ENCODE measurements at places on chromosomes 2 and 18.
A peak's percentile ranks its signal among the peaks of the same experiment; 100 is the strongest.

GRCh38 chr2:172412984-172413492 lies 14.3 kb upstream of the ITGA6 start:
- DNase-seq = no peak

- no peak for DNase-seq
Observed at GRCh38 chr2:16417726-16418125, 247.9 kb downstream of the CYRIA start.

GRCh38 chr2:236081171-236081570 lies 87.0 kb downstream of the GBX2 start:
- DNase-seq = peak; percentile 2

DNA sequence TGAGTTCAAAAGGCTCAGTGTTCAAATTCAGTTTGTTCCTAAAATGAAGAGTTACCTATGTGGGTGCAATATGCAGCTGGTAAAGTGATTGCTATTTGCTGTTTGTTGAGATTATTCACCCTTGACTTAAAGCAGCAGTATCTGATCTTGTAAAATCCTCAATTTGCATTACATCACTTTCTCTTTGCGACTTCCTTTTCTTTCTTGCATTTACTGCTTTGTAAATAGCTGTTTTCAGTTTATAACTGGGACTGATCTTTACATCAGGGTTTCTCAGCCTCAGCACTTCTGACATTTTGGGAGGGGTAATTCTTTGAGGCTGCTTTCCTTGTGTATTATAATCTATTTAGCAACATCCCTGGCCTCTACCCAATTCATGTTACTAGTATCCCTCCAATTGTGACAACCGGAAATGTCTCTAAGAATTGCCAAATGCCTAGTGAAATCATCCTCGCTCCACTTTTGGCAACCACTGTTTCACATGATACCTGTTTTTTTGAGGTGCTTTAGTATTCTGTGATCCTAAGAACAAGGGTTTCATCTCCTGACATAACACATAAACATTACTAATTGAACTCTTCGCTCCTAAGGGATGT lies 12.1 kb upstream of the ERCC3 start:
- no peak for DNase-seq

GRCh38 chr2:130728007-130728454 lies 839 bp upstream of the GPR148 start:
- no peak for DNase-seq

DNA sequence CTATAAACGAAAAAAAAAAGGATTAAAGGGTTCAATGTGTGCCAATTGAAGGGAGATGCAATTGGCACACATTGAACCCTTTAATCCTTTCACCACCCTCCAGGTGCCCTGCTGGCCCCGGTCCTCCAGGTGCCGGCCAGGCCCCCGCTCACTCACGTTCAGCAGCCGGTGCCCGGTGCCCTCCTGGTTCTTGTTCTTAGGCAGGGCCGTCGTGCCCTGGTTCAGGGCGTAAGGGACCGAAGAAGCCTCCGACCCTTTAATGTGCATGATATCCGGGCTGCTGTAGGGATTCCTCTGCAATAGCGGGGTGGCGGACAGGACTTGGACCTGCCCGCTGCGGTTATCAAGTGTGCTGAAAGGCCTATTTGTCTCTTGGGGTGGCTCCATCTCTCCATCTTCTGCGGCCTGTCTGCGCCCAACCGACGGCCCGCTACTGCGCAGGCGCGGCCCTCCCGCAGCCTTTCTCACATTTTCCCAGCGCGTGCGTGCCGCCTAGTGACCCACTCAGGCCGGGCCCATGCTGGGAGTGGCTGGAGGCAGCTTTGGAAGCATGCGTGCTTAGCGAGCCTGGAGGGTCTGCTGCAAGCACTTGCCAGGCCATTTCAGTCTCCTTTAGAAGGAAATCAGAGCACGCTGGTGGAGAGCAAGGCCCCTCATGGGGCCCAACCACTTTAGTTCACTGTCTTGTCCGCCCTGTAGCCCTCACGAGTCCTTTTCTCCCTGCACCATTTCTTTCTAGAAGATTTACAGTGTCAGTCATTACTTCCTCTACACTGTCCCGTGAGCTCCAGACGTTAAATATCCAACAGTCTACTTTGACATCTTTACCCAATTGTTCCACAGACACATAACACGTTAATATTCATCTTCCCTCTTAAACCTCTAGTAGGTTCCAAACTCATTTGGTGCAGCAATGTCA lies 24.3 kb downstream of the TMEM237 start:
- peak; percentile 90 for DNase-seq

GRCh38 chr2:197798187-197798586 lies 6.2 kb upstream of the PLCL1 start:
- no peak for DNase-seq

DNA sequence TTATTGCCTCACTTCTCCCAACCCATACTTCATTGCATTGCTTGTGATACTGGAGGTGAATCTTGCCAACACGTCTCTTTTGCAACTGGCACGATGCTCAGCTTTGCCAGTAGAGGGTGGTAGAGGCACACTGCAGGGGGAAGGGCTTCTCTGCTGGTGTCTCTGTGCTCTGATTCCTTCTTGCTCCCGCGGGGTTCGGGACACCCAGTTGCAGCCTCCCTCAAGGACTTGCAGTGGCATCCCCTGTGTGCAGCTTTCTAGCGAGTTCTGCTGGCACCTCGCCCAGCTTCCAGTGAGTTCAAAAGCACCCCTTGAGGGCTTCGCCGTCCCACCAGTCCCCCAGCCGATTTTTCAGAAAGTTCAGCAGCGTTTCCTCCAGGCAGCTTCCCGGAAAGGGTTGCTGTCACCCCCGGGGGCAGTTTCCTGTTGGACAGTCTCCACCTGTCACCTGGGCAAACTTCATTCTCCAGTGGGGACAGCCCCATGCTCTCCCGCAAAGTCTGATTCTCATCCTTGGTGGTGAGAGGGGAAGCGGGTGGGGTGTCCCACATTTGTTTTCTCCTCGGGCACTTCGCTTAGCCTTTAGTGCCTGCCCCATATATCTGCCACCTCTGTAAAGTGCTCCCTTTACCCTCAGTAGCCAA lies 35.4 kb upstream of the EN1 start:
- peak; percentile 78 for DNase-seq

DNA sequence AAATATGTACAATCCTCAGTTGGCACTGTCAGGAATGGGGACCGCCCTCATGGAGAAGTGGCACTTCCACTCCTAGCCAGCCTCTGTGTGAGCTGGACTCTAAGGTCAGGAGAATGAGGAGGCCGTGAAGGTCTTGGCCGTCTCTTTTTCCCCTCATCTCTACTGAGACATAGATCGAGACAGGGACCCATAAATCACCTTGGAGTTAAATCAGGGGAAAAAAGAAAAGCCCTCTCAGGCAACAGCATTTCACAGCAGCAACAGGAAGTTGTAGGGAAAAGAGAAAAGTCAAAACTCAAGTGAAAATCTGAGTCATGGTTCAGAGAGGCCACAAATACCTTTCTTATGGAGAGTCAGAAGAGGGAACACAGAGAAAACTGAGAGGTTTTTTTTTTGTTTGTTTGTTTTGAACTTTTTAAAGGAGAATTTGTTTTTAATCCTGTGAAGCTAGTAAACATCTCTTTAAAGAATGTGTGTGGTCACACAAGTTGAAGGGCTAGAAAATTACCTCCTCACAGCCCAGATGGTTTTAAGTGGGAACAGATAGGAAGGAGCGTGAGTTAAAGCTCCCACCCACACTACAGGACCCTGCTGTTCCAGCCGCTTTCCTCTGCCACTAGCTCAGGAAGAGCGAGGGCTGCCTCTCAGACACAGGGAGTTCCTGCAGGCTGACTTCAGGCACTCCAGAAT lies 30.6 kb upstream of the CYP1B1 start:
- no peak for DNase-seq

DNA sequence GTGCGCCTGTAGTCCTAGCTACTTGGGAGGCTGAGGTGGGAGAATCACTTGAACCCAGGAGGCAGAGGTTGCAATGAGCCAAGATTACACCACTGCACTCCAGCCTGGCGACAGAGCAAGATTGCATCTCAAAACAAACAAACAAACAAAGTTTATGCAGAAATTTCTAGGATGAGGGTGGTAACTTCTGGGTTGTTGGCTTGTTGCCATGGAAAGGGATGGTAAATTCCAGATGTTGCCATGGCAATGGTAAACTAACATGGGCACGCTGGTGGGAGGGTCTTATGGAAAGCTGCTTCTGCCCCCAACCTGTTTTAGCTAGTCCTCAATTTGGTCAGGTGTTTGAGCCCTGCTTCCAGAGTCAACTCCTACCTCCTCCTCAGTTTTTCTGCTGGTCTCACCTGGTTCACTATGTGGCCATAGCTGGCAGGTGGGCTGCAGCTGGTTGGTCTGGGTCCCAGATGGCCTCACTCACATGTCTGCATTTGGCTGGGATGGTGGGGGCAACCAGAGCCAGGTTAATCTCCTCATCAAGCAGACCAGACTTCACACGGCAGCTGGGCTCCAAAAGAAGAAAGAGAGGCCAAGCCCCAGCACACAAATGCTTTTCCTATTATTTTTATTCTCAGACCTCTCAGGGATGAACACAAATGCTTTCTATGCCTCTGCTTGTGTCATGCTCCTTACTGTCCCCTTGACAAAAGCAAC lies 26.6 kb upstream of the TEX44 start:
- no peak for DNase-seq

- no peak for DNase-seq
Observed at GRCh38 chr18:45548614-45549013, 66.7 kb upstream of the SLC14A2 start.

- DNase-seq = no peak
Observed at GRCh38 chr2:200181755-200182154, 124.7 kb upstream of the SPATS2L start.

- no peak for DNase-seq
Observed at GRCh38 chr2:45806563-45807358, 155.3 kb downstream of the PRKCE start.

GRCh38 chr2:197847651-197848401 lies 43.4 kb downstream of the PLCL1 start:
- no peak for DNase-seq

DNA sequence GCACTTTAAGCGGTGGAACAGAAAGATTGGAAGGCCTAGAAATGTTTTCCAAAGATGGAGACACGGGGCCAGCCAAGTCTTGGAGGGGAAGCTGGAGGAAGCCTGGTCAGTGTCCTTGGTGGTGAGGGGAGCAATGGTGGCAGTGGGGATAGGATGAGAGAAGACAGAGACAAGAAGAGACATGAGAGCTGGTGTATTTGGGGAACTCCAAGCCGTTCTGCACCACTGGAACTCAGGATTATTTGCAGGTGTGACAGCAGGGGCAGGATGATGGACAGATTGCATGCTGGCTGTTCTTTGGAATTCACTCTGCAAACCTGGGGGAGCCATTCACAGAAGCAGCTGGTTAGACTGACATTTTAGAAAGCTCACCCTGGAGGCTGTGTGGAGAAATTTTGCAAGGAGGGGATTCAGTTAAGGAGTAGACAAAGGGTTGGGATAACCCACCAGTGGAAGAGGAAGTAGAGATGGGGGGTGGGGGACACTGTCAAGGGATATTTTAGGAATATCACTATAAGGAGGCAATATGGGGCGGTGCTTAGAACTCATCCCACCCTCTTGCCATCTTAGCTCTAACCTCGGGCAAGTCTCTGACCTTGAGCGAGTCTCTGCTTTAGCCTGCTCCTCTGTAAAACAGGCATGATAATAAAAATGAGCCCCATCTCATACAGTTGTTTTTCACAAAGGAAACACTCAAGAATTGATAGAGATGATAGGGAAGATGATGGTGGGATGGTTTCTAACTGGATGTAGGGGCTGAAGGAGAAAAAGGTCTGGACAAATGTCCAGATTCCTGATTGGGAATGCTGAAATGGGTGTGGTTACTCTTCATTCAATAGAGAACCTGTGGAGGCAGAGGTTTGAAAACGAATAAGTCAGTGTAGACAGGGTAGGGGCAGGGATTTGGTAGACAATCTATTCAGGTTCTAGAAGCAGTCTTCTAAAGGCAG lies 175.8 kb downstream of the MYCN start:
- no peak for DNase-seq

GRCh38 chr2:222313816-222314215 lies 15.0 kb upstream of the PAX3 start:
- DNase-seq = no peak

DNA sequence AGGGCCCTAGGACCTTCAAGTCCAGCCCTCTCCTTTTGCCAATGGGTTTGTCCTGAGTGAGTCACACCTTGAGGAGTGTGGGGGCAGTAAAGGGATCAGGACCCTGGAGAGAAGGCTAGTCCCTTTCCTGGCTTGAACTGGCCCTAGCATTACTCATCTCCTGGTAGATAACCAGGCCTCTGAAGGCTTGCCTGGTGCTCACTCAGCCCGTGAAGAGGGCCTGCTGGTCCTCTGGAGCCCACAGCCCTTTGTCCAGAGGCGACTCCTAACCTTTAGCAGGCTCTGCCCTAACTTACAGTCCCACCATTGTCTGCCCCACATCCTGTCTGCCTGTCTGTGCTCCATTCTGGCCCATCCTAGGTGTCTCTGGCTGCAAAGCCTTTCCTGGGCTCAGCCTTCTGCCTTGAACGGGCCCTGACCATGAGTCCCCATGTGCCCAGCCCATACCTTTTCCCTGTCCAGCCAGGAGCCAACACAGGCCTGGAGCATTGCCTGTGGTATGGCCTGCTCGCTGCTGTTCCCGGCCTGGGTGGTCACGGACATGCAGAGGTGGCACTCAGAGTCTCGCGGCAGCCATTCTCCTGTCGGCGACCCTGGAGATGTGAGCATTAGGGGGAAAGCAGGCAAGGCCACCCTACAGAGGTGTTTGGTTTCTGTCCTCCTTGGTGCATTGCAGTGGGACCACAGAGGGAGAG lies 5.0 kb downstream of the SFTPB start:
- DNase-seq = no peak

DNA sequence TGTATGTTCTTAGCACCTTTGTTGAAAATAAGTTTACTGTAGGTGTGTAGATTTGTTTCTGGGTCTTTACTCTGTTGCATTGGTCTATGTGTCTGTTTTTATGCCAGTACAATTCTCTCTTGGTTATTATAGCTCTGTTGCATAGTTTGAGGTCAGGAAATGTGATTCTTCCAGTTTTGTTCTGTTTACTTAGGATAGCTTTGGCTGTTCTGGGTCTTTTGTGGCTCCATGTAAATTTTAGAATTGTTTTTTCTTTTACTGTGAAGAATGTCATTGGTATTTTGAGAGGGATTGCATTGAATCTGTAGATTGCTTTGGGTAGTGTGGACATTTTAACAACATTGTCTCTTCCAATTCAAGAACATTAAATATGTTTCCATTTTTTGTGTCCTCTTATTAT lies 69.1 kb downstream of the ANKRD62 start:
- no peak for DNase-seq

- DNase-seq = no peak
Observed at GRCh38 chr2:159030674-159031380, 62.4 kb downstream of the TANC1 start.

DNA sequence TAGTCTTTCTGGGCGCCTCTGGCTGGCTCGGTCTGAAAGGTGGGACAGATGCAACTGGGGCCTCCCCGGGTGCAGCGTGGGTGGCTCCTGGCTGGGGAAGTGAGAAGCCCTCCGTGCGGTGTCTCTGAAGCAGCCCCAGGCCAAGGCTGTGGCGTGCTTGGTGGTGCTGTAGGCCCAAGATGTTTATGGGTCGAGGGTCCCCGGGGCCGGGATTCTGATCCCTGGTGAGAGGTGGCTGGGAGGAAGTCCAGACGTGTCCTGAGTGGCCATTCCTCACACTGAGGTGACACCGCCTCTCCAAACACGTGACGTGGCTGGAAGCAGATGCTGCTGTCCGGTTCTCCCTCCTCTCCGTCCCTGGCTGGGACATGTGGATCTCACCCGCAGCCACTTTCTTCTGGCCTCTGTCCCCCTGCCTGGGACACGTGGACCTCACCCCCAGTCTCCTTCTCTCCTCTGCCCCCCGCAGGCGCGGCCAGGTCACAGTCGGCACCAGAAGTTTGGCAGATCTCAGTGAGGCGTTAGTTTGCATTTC lies 12.6 kb downstream of the RTP5 start:
- DNase-seq = no peak

Measured in upper lobe of right lung (tissue), 1 donor.